ENCODE measurements at places on chromosomes 2 and 18.
A peak's percentile ranks its signal among the peaks of the same experiment; 100 is the strongest.

DNA sequence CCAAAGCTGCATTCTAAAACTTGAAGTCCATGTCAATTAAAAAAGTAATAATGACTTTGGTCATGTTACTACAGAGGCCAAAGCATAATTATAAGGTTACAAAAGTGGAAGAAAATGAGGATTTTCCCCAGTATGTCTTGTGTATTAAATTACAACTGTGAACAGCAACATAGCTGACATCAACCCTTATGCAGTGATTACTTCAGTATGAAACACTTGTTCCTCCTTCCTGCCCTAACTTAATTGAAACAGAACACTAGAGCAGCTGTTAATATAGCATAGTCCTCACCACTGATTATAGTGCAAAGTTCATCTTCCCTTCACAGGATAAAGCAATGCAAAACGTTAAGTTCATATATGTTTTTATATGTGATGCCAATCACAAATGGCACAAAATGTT lies 29.9 kb downstream of the EPB41L3 start:
- DNase-seq: no peak

DNA sequence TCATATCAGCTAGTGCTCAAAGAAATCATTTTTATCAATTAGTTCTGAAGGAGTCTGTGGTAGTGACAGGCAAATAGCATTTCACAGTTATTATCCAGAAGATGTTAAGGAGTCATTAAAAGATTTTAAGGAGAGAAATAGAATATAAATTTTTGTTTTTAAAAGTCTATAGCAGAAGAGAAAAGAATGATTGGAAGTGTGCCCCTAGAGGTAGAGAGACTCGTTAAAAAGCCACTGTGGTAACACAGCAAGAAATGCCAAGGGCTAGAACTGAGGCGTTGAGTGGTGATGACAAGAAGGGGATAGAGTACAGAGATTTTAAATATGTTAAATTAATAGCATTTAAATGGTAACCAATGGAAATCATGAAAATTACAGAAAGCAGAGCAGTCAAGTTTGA lies 78.3 kb downstream of the VWC2L start:
- no peak for DNase-seq

- DNase-seq: no peak
Measured at GRCh38 chr2:159003555-159003954, 35.1 kb downstream of the TANC1 start.

- no peak for DNase-seq
Measured at GRCh38 chr2:104635608-104636007, 218.3 kb upstream of the POU3F3 start.

- DNase-seq: no peak
Measured at GRCh38 chr2:21567395-21567794, 443.6 kb downstream of the TDRD15 start.

GRCh38 chr18:7370802-7371201 lies 139.9 kb downstream of the LRRC30 start:
- DNase-seq: peak; percentile 31

- no peak for DNase-seq
Measured at GRCh38 chr2:100730290-100730868, 89.6 kb upstream of the NPAS2 start.

DNA sequence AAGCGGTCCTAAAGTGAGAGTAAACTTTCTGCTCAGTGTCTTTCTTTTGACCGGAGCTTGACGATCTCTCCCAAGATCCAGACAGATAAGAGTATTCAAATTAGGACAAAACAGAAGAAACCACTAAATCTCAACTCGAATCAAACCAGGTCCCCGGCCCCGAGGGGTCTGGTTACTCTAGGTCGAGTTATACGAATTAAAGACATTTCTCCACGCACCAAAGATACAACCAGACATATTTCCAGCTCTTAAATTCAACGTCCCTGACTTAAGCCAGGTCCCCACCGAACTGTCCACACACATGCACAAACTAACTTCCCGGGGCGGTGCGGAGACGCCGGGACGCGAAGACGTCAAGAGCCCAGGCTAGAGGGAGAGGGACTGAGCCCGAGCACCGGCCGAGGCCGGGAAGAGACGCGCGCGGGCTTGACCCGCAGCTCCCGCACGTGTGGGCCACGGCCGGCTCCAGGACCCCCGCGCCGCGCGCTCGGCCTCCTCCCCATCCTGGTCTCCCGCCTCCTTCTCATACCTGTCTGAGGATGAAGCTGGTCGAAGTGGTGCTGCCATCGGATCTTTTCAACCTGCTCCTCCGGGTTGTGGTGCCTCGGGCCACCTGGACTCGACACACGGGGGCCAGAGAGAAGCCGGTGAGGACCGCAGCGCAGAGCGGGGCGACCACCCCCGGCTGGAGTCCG lies 896 bp downstream of the CACNB4 start:
- DNase-seq: peak; percentile 13

DNA sequence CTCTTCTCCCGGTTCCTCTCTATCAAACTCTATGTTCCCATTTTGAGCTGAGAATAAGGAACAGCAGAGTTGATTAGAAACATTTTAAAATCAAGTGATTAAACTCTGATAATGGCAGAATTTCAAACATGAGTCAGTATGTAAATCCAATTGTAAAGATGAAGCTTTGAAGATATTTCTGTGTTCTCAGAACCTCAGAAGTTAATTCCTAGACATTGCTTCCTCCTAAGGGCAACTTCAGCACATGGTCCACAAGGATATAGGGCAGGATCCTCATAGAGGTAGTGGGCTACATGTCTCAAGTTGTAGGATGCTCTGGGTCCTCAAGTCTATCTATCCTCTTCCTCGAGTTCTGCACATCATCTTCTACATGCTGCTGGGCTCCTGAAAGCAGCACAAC lies 46.3 kb downstream of the QPCT start:
- DNase-seq: no peak

DNA sequence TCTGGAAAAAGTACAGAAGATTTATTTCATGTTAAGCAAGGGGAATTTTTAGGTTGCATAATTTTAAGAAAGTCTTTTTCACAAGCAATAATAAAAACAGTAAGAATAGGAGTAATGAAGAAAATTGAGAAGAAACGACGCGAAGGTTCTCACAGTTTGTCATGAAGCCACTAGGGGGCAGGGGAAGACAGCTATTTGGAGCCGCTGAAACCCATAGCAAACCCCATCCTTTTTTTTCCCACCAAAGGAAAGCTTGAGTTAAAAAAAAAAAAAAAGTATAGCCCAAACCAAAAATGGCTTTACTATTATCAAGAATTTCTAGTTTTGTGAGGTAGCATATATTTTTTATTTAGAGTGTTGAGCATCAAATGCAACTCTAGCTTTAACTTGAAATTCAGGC lies 300.9 kb downstream of the PHLPP1 start:
- peak; percentile 39 for DNase-seq

- DNase-seq: no peak
Measured at GRCh38 chr2:2131075-2131789, 199.8 kb downstream of the MYT1L start.

DNA sequence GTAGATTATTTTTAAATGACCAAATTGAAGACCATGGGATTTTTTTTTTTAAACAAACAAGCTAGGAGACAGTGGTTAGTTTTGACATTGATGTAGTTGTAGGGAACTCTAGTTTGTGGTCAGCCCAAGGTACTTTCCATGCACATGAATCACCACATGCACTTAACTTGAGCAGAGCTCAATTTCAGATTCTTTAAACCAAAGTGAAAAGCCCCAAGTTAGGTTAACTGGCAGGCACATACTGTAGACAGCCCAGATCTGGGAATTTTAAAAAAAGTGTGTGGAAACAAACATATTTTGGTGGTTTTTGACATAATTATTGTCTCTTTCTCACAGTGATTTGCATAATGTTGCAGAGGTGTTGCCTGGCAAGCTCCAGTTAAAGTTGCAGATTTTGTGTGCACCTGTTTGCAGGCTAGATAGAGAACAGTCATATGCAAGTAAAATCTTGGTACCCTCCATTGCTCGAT lies 88.4 kb downstream of the BCL2L11 start:
- DNase-seq: no peak

DNA sequence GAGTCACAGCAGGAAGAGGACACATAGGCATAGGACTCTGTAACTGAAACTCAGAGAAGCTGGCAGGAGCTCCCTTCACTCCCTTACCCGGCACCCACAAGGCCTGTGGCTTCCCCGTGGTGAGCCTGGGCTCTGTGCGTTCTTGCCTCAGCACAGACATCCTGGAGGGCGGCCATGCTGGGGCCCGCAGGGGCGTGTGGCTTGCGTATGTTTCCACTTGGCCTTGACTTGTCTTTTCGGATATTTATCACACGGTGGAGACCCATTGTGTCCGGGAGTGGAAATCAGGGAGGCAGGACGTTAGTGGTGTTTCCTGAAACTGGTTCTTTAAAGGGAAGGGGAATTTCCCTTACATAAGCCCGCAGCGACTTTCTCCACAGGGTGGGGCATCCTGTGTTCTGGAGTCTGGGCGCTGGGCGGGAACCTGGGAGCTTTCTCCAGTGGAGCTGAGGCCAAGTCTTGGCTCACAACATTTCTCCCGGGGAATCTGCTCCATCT lies 49.9 kb upstream of the EML6 start:
- DNase-seq: no peak

DNA sequence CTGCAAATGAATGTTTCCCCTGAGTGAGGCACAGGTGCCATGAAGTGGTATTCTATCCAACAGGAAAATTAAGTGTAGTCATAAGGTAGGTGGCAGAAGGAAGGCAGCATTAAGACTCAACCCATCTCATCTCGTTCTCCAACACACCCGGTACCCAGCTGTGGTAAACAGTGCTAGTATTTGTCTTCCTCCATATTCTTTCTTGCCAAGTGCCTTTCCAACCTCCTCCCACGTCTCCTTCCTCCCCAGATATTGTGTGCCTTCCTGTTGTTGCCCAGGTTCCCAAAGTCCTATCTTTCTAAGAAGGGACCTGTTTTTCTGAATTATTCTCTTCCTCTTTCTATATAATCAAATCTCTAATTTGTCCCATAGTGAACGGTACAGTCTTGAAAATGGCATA lies 83.5 kb downstream of the CRIM1 start:
- no peak for DNase-seq

GRCh38 chr2:149579972-149580882 lies 7.3 kb downstream of the MMADHC start:
- no peak for DNase-seq

DNA sequence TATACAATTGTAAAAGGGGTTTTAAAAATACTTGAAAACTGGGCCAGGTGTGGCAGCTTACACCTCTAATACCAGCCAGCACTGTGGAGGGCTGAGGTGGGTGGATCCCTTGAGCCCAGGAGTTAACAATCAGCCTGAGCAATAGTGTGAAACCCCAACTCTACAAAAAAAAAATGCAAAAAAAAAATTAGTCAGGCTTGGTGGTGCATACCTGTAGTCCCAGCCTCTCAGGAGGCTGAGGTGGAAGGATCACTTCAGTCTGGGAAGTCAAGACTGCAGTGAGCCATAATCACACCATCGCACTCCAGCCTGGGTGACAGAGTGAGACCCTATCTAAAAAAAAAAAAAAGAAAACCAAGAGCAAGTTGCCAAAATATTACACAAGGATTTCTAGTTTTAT lies 182.7 kb downstream of the UBE2E3 start:
- DNase-seq: no peak

GRCh38 chr2:37375741-37376288 lies 31.4 kb downstream of the QPCT start:
- DNase-seq: no peak

- DNase-seq: no peak
Measured at GRCh38 chr2:56784046-56784445, 600.3 kb downstream of the CCDC85A start.

DNA sequence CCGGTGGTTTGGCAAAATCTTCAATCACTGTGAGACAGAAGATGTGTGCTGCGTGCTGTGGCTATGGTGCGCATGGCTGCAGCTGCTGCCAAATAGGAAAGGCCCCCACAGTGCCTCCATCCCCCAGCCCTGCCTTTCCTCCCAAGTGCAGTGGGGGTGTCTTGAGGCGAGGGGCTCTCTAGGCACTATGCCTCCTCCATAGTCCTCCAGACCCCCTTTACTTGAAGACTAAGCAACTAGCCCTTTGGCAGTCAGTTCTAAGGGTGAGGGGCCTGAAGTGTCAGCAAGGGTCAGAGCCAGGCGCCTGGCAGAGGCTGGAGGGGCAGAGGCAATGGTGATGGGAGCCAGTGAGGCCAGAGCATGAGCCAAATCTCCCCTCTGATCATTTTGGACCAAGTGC lies 13.6 kb upstream of the TMEM185B start:
- DNase-seq: no peak

GRCh38 chr2:193843675-193844074 lies 1648.9 kb upstream of the TMEFF2 start:
- no peak for DNase-seq

All from urinary bladder (tissue), 4 donors.